ENCODE measurements at places on chromosomes 11 and 22. TPM values are rescaled to one million over a fixed set of nuclear protein-coding genes. Genes with fewer than 3 reads are reported as not detected.

The A4GALT gene
- total RNA-seq: 3.1 TPM

GRCh38 chr11:126993599-126993998 lies 7.0 kb downstream of the KIRREL3 start:
- no peak for ATAC-seq

DNA sequence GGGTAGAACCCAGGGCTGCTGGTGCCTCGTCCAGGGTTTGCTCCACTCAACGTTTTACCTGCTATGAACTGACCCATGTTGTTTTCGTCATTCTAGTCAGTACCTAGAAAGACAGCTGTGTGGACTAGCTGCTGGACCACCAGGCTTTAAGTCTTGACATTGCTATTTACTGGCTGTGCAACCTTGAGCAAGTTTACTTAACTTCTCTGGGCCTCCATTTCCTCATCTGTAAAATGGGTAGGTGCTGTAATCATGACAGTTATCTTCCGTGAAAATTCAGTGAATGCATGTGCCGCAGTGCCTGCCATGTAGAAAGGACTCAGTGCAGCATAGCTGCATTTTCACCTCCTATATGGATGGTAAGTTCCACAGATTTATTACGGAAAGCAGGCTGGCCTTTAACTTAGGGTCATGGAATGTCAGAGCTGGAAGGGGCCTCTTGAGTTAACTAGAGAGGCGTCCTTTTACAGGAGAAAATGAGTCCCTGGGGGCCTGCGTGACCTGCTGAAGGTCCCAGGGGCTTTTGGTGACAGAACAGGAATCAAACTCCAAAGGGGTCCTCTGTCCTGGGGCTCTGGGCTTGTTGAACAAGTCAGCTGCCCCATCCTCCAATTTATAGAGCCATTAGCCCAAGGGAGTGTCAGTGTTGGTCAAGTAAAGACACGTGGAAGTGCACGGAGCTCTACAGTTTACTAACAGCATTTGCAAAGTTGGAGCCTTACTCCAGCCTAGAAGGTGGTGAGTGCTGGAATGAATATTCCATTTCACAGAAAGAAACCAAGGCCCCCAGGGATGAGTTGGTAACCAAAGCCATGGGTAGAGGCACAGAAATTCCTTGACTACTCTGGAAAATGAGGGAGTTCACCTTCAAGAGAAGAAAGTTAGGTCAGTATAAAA lies 12.0 kb upstream of the MALAT1 start:
- ATAC-seq: no peak

DNA sequence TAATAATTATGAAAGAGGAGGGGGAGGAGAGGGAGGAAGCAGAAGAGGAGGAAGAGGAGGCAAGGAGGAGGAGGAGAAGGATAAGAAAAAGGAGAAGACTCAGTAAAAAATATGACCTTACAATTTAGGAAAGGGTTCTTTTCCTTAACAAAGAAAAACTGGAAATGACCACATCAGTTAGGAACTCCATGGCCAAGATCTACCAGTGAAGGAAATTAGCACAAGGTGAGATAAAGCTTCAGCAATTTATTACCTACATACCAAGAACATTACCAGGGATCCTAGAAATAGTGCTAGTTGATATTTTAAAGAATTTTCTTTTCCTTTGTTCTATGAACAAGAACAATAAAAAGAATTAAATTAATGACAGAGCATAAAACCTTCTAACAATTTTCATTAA lies 172.7 kb downstream of the LRRC4C start:
- ATAC-seq: no peak

- ATAC-seq: peak; percentile 95
These were observed 3.0 kb upstream of the MYBPC3 start for GRCh38 chr11:47355283-47356128.

- no peak for ATAC-seq
These were observed 115.6 kb upstream of the B3GAT1 start for GRCh38 chr11:134527382-134528243.
